ENCODE measurements at places on chromosomes 7 and 10.

- DNase-seq: no peak
These were observed 326.2 kb upstream of the AUTS2 start for GRCh38 chr7:69272101-69272500.

GRCh38 chr10:23478570-23478969 lies 39.7 kb downstream of the OTUD1 start:
- DNase-seq: no peak

GRCh38 chr10:110207011-110207804 lies at the start of gene MXI1:
MXI1 (plus strand) TSS chr10:110207605; CDS start chr10:110207809, 204 bp downstream.
- DNase-seq: no peak

GRCh38 chr10:11387044-11387443 lies 224.4 kb downstream of the USP6NL start:
- no peak for DNase-seq

- DNase-seq: no peak
These were observed 629.6 kb upstream of the DPP6 start for GRCh38 chr7:153422291-153423209.

All from HS-27A (cell line).